Islet precursor cell (in vitro differentiated cells): ENCODE measurements at places on chromosomes 1 and 21.

DNA sequence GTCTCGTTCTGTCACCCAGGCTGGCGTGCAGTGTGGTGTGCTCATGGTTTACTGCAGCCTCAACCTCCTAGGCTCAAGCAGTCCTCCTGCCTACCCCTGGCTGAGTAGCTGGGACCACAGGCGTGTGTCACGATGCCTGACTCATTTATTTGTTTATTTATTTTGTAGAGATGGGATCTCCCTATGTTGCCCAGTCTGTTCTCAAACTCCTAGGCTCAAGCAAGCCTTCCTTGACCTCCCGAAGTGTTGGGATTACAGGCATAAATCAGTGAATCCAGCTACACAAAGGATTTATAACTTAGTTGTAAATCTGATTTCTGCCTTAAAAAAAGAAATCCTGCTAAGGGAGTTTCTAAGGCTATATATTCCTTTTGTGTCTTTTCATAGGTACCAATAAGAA, 30.5 kb upstream of the ZNF496 start:
- DNase-seq = no peak

DNA sequence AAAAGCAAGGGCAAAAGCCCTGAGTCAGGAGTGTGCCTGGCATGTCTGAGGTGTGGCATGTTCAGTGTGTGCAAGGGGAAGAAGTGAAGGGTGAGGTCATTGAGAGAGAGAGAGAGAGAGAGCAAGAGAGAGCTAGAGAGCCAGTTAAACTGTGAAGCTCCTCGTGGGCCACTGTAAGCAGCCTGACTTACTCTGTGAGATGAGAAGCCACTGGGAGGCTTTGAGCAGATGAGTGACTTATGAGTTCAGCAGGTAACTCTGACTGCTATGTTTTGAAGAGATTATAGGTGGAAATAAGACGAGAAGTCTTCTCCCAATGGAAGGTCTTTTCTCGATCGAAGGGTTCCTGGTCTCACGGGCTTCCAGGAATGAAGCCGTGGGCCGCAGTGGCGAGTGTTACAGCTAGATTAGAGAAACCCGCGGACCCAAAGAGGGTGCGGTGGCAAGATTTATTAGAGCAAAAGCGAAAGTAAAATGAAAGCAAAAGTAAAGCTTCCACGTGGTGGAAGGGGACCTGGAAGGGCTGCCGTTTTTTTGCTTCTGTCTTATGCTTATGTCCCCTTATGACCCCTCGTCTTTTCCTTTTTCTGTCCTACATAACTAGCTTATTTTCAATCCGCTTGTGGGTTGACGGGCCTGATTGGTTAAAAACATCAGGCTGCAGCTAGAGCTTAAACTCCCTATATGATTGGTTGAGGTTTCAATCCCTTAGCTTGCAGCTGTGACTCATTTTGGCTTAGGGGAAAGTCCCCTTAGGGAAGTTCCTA, 323.1 kb upstream of the FAM78B start:
- DNase-seq = no peak

GRCh38 chr1:114545315-114545714, 34.3 kb upstream of the TRIM33 start:
- no peak for DNase-seq

DNA sequence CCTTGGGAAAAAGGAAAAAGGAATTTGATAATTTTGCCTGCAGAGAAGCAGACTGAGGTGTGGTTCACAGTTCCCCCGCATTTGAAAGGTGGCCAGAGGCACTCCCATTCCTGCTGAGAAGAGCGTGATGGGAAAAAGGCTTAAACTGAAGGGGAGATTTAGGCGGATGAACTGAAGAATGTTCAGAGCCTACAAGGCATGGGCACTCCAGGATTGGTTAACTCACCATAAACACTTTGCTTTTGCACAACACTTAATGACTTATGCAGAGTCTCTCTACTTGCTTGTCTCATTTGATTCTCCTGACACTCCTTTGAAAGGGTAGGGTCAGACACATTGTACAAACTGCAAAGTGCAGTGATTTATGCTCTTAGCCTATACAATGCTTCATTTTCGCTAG, 119.6 kb upstream of the RUNX1 start:
- DNase-seq = no peak

DNA sequence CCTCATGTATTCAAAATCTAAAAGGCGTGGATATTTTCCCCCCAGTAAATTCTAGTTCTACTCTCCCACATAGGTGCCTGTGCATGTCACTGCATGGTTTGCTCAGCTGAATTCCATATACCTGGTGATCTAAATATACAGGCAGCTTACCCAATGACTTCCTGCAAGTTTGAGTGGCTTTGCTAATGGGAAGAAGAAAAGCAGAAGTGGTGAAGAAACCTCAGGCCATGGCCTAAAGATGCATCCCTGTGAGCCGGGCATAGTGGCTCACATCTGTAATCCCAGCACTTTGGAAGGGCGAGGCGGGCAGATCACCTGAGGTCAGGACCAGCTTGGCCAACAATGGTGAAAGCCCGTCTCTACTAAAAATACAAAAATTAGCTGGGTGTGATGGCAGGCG, 11.5 kb downstream of the SLC44A3 start:
- no peak for DNase-seq

DNA sequence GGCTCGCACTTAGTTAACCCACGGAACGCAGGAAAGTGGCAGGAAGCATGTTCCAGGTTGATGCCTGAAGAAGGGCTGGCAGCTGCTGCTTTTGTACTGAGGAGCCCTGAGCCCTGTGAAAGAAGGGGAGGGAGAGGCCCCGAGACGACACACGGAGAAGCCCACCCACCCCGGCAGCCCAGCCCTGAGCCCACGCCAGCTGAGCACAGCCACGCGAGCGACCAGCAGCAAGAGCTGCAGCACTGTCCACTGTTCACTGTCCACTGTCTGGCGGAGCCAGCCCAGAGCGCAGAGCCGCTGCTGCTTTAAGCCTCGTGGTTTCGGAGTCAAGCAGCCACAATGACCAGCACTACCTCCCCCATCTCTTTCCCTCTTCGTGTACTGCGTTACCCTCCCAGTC, 5.3 kb downstream of the LRRC47 start:
- DNase-seq = no peak

DNA sequence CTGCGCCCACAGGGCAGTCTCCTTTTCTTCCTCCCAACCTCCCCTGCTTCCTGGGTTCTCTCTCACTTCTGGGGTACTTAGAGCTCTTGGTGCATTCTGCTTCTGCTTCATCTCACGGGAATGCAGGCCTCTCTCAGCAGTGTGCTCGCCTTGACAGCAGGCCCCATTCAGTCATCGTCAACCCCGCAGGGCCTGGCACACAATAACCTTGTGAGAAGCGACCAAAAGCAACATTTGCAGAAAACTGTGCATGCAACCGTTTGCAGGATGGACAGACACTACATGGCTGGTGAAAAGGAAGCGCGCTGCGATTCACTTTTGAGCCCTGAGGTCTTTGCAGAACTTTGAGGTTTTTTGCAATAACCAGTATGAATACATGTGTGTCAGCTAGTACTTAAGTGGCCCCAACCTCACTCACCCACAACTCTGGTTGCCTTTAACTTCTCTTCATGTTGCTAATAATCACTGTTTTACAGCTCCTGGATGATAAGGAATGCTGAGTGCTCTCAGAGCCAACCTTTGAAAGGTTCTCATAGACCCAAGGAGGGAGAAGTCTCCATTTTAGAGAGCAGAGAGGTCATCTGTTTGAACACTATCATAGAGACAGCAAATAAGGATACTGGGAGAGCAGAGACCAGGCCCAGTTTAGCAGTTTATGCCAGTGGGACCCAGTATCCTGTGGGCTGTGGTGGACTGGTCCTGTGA, 2.5 kb upstream of the CD160 start:
- peak; percentile 92 for DNase-seq

- DNase-seq = no peak
These were observed 368.0 kb downstream of the SETD4 start for GRCh38 chr21:35692311-35692710.

- DNase-seq = peak; percentile 75
These were observed 9.7 kb downstream of the SKI start for GRCh38 chr1:2237773-2238172.
